ENCODE measurements at places on chromosomes 6 and 20. TPM values are rescaled to one million over a fixed set of nuclear protein-coding genes. Genes with fewer than 3 reads are reported as not detected.

Gene NRSN1
- not detected for total RNA-seq

Gene SNX21
- 31.1 TPM for total RNA-seq

Gene WASF1
- 18.6 TPM for total RNA-seq

Gene LTB
- total RNA-seq: 2.0 TPM

Gene ZSWIM3
- total RNA-seq: 2.6 TPM

Gene SEMG1
- total RNA-seq: not detected

Gene KHDC1
- total RNA-seq: 4.2 TPM

Gene GSTA2
- total RNA-seq: not detected

Gene DUSP15
- total RNA-seq: 0.49 TPM

Gene ZSCAN31
- total RNA-seq: 2.1 TPM

Gene DYNLT2
- 0.63 TPM for total RNA-seq

Gene LGSN
- total RNA-seq: not detected

Gene MOG
- total RNA-seq: not detected

Gene PTCRA
- total RNA-seq: not detected

Gene ZSCAN23
- total RNA-seq: 7.4 TPM

Gene SLC22A1
- total RNA-seq: 0.98 TPM

Gene ENPP3
- total RNA-seq: not detected

Gene OR11A1
- not detected for total RNA-seq

Gene LRRN4
- 224 TPM for total RNA-seq

Gene UNC5CL
- total RNA-seq: 1.1 TPM

Gene NOX3
- total RNA-seq: not detected

Gene EDN3
- not detected for total RNA-seq

Gene BPIFB4
- total RNA-seq: not detected

Gene PSMF1
- total RNA-seq: 147 TPM

Gene PRPH2
- 0.33 TPM for total RNA-seq

Gene MEI4
- not detected for total RNA-seq

Gene BANF2
- total RNA-seq: not detected

Gene GSTA1
- total RNA-seq: not detected

Gene ABHD16B
- not detected for total RNA-seq

Gene WFDC12
- not detected for total RNA-seq

Data from mesangial cell (primary cell).